ENCODE measurements at places on chromosomes 16 and 17.

- H3K4me1 ChIP-seq, result peaks cover 31% of the 10 kb centered on the region
- H3K27me3 ChIP-seq, result no peaks in the 10 kb centered on the region
- peak overlapping the region; percentile 93 for H3K27ac ChIP-seq
- no peak overlapping the region for H3K4me3 ChIP-seq
- H3K36me3 ChIP-seq, result no peaks in the 10 kb centered on the region
- DNase-seq, result peak; percentile 68
Measured at GRCh38 chr17:76262732-76263344, 2.3 kb upstream of the UBALD2 start.

DNA sequence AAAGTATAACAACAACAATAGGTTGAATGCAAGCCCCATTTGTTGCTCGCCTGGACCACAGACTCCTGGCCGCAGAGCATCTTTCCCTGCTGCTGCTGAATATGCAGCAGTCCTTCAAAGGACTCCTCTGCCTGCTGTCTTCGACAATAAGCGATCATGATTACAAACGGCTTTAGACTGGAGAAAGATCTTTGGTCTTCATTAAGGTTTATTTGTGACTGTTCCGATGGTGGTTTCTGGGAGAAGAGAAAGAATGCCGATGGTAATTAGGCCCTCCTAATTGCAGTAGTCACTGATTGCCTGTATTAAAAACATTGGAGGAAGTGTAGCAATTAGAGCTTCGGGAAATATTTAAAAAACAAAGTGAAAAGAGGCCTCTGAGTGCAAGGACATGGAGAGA, 138.2 kb downstream of the CACNG3 start:
- H3K27ac ChIP-seq, result no peak overlapping the region
- no peak overlapping the region for H3K4me3 ChIP-seq
- no peaks in the 10 kb centered on the region for H3K4me1 ChIP-seq
- H3K27me3 ChIP-seq, result no peaks in the 10 kb centered on the region

- H3K4me1 ChIP-seq, result no peaks in the 10 kb centered on the region
- H3K36me3 ChIP-seq, result no peaks in the 10 kb centered on the region
- no peaks in the 10 kb centered on the region for H3K27me3 ChIP-seq
- H3K27ac ChIP-seq, result no peak overlapping the region
- DNase-seq, result no peak
Measured at GRCh38 chr16:16917191-16917785, 538.3 kb downstream of the NPIPA7 start.

DNA sequence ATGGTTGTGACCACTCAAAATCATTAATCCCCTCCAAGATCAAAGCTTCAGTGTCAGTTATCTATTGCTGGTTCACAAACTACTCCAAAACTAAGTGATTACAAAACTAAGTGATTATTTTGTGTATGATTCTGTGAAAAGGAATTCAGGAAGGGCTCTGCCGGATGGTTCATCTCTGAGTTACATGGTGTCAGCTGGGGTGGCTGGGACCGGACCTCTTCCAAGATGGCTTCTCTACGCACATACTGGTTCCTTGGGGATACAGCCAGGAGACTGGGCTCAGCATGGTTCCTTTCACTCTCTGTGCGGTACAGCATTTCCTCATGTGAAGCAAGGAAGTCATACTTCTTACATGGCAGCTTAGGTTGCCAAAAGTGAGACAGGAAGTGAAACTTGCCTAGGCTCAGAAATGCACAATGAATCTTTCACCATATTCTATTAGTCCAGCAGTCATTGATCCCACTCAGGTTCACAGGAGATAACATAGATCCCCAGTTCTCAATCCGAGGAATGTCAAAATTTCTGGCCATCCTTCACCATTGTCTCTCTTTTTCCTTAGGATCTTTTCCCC, 97.9 kb upstream of the IRX6 start:
- no peak for DNase-seq
- H3K27me3 ChIP-seq, result no peaks in the 10 kb centered on the region
- H3K27ac ChIP-seq, result no peak overlapping the region
- H3K4me3 ChIP-seq, result no peak overlapping the region

GRCh38 chr17:10210151-10210574, 11.8 kb upstream of the GAS7 start:
- peak overlapping the region; percentile 90 for H3K27ac ChIP-seq
- no peaks in the 10 kb centered on the region for H3K27me3 ChIP-seq
- H3K36me3 ChIP-seq, result no peaks in the 10 kb centered on the region
- peak; percentile 85 for DNase-seq
- no peak overlapping the region for H3K4me3 ChIP-seq

DNA sequence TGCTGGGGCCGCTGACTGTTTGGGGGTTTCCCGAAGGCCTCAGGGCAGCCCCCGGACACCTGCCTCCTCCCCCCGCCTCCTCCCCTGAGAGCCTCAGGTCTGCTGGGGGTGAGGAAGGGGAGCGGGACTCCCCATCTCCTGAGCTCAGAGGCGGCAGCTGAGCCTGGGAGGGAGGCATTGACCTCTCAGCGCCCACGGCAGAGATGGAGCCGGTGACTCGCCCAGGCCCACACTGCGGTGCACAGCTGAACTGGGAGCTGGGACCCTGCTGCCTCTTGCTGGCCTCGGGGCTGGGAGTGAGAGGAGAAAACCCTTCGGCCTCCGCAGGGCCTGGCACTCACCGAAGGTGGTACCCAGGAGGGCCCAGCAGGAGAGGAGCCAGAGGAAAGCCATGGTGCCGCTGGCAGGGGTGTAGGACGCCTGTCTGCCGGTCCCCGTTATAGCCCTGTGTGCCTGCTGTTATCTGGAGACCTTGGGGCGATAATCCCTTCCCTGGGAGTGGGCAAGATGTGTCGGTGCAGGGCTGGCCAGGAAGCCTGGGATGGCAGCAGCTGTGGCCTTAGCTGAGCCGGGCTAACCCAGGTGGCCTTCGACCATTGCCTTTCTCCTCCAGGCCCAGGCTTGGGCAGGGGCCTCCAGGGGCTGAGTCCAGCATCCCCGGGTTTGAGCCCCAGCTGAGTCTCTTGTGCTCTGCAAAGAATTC, at the start of gene CTRB2:
CTRB2 (minus strand) TSS at position 413 of the 703 bp plus-strand sequence; CDS start at position 393, 20 bp downstream.
- no peaks in the 10 kb centered on the region for H3K36me3 ChIP-seq
- DNase-seq, result no peak
- no peak within 1 kb of the TSS for H3K4me3 ChIP-seq
- H3K4me1 ChIP-seq, result no peaks in the 10 kb centered on the region
- no peak within 1 kb of the TSS for H3K27ac ChIP-seq

All from hepatocyte (in vitro differentiated cells).